ENCODE measurements at places on chromosomes 6 and 20.

GRCh38 chr6:50966986-50967385, 148.3 kb downstream of the TFAP2B start:
- no peak for DNase-seq

DNA sequence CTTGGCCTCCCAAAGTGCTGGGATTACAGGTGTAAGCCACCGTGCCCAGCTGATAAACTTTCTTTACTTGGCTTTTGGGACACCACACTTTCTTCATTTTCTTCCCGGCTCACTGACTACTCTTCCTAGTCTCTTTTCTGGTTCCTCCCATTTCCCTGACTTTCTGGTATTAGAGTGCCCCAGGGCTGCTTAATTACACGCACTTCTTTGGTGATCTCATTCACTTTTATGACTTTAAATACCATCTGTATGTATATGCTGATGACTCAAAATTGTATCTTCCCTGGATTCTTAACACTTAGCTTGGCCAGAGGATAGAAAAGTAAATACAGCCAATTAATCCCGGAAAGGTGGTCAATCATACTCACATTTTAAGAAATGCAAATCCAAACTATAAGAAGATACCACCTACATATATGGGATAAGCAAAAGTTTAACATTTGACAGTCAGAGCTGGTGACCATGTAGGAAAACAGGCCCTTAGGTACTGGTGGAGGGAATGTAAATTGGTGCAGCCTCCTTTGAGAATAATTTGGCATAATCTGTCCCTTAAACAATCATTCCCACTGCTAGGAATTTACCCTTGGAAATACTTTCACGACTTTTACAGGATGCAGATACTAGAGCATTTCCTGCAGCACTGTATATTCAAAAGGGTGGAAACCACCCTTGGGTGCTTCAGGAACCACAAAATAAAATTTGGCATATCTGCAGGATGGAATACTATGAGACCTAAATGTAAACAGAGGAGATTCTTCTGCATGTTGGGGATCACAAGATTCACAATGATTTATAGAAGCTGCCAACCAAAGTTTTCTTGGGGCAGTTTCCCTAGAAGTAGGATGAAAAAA, 9.4 kb upstream of the NANP start:
- DNase-seq, result no peak

DNA sequence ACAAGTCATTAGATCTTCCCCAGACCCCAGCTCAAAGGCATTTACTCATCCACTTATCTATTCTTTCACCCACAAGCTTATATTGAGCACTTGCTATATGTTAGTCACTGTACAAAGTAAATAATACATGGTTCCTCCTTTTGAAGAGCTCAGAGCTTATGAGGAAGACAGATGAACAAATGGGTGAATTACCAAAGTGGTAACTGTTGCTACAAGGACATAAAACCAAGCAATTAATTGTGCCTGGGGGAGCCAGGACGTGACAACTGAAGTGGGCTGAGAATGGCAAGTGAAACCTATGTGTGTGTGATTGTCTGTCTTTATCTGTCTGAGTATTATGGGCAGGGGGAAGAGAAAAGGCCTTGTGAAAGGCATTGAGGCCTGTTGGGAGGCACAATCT, 45.6 kb upstream of the AKIRIN2 start:
- no peak for DNase-seq

DNA sequence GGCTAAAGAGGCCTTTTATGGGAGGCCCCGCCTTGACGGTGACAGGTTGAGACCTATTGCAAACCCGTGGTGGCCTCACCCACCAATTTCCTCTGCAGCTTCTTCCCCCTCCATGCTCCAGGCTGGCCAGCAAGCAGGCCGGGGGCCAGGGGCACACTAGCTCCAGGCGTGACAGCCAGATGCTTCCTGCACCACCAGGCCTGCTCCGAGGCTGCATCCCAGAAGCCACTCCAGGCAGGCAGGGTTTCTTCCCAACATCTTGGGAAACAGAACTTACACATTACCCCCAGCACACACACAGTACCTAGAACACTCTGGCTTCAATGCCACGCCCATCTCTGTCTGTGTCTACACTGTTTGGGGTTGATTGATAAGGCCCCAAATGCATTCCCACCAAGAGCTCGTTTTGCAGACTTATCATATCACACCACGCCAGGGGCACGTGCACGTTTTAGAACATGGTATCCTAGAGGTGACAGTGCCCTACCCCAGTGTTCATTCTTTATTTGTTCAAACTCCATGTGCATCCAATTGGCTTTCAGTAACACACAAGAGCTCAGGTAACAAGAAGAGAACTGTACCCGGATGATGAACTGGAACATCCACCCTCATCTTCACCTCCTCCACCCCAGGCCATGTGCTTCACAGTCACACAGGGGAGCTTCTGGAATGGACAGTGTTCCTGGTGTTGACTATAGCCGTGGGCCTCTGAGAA, 221.4 kb upstream of the RREB1 start:
- DNase-seq, result no peak

GRCh38 chr6:145453376-145453775, 281.9 kb downstream of the EPM2A start:
- DNase-seq, result no peak

- DNase-seq, result no peak
Measured at GRCh38 chr6:34459899-34460593, 5.8 kb upstream of the PACSIN1 start.

GRCh38 chr6:36073587-36073986, 46.0 kb downstream of the MAPK14 start:
- DNase-seq, result no peak

- no peak for DNase-seq
Measured at GRCh38 chr20:32397567-32398084, 39.5 kb downstream of the ASXL1 start.

GRCh38 chr6:27619436-27619835, 146.5 kb upstream of the ZNF184 start:
- DNase-seq, result no peak

DNA sequence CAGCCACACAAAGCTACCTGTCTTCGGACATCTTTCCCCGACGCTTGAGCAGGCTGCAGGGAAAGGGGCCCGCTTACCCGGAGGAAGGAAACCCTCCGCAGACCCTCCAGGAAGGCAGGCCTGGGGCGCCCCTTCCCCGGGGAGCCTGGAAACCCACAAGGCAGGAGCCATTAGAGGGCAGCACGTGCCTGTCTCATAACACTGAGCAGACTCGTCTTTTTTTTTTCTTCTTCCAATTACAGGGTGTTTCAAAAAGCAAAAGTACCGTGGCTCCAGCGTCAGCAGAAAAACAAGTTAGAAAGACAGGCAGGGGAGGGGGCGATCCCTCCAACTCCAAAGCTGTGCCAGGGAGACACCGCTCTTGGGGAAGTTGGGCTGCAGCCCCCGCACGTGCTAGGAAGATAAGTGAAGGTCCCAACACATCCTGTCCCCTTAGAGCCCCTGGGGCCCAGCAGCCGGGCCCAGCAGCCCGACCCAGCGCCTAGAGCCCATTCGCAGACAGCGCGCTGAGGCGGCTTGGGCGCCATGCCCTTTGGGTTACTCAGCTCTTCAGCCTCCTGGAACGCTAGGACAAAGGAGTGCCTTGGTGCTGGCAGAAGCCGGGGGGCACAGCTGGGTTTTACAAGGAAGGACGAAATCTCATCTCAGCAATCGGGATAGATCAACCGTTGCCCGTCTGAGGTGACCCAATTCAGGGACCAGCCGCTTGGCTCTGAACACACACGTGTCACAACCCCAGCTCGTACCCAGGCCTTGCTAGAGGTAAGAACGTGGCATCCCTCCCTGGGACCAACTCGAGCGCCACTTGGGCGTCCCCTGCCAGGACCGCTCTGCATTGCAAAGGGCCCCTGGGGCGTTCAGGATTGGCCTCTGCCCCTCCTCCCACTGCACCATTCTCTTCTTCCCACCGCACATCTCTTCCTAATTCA, 136.3 kb downstream of the LY86 start:
- no peak for DNase-seq

- DNase-seq, result no peak
Measured at GRCh38 chr20:21214431-21214830, 88.5 kb downstream of the KIZ start.

GRCh38 chr20:23190557-23190956, 104.4 kb upstream of the CD93 start:
- no peak for DNase-seq

DNA sequence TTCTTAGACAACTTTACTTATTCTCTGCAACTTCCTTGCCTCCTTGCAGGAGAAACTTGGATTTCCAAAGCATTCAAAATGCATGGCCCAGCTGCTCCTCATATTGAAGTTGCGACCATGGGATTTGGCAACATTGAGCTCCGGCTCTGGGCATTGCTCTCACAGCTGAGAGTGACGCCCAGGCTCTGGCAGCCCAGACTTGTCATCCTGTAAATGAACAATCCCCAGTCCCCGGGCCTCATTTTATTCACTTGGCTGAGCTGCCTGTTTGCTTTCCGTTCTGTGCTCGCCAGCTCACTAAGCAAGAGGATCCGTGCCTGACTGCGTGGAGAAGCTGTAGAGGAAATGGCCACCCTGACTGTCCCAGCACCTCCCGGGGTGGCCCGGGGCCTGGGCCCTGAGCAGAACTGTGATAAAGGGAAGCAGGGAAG, 119.5 kb upstream of the CD93 start:
- DNase-seq, result peak; percentile 23

DNA sequence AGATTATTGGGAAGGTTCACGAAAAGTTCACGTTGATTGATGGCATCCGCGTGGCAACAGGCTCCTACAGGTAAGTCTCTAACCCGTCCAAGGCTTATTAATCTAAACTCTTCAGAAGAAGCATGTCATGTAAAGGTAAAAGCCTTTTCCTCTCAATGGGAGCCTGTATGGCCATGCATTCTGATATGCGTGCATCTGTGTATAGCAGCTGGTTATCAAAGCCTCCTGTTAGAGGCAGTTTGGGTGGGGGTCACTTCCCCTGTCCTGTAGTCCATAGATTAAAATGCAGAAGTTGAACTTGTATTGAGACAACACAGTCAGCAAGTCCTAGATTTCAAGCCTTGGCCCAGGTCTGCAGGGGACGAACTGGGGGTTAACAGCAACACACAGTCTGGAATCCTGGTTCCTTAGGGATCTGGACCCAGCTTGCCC, 14.2 kb upstream of the DHX35 start:
- DNase-seq, result no peak

GRCh38 chr6:66065313-66065712, 358.3 kb upstream of the EYS start:
- DNase-seq, result no peak

DNA sequence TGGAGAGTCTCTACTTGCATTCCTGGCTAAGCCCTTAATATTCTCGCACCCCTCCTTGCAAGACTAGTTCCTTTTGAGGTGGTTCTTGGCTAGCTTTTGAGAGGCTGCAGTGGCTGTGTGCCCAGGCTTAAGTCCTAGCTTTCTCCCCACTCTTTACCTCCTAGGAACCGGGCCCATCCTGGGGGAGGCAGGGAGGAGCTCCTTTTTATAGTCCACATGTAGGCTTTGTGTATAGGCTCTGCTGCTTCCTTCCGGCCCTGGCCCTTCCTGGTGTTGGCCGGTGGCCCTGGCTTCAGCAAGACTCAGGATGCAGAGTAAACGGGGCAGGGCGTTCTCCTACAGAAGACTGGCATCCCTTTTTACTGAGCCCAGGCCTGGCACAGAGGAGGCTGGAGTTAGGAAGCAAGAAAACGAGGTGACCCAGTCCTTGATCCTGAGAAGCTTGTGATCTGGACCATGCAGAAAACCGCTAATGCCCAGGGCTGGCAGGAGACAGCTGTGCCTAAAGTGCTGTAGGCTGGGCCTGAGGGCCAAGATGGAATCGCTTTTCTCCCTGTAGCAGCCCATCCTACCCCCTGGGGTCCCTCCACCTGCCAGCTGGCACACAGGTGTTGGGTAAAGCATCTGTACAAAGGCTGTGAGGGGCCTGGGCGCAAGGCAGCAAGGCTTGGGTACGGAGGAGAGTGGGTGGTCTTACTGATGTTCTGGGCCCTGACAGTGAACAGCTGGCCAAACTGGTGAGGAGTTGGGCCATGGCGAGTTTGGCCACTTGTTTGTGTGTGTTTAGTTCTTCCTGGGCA, 8.7 kb downstream of the PLCG1 start:
- DNase-seq, result no peak

- no peak for DNase-seq
Measured at GRCh38 chr6:33661106-33661838, 40.1 kb downstream of the ITPR3 start.

DNA sequence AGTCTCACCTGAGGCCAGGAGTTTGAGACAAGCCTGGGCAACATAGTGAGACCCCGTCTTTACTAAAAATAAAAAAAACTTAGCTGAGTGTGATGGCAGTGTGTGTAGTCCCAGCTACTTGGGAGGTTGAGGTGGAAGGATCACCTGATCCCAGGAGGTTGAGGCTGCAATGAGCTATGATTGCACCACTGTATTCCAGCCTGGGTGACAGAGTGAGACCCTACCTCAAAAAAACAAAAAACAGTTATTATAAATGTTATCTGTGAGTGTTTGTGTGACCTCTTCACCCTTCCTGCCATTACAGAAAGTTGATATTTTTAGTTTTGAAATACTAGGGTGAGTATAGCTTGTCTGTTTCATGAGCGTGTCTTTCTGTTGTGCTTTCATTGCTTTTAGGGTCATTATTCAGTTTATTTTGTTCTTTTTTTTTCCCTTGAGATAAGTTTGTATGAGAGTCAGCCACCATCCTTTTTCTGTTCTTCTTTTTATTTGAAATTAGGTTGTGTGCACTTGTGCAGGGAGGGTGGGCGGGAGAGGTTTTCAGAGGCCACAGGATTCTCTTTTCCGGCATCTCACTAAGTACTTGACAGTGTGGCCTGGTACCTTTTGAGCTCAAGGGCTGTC, 26.2 kb downstream of the CDYL start:
- no peak for DNase-seq

- DNase-seq, result no peak
Measured at GRCh38 chr6:105620878-105621277, 218.0 kb upstream of the PREP start.

DNA sequence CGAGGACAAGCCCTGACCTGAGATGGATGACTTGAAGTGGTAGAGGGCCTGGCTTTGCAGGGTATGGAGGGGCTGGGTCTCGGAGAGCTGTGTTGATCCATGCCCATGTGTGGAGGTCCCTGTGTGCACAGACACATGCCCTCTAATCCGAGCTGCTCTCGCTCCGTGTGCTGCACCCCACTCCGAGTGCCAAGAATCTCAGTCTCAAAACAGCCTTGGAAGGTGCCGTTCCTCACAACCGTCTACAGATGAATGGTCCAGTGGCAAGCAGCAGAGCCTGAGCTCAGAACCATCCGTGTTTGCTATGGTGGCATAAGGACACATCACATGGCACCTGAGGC, 92.4 kb downstream of the RAMACL start:
- no peak for DNase-seq

- peak; percentile 40 for DNase-seq
Measured at GRCh38 chr6:37210313-37210968, 40.5 kb downstream of the PIM1 start.

All from NCI-H2081 treated with DMSO at 0.1 percent for 48 hours (cell line).